ENCODE measurements at places on chromosomes 4 and X.

DNA sequence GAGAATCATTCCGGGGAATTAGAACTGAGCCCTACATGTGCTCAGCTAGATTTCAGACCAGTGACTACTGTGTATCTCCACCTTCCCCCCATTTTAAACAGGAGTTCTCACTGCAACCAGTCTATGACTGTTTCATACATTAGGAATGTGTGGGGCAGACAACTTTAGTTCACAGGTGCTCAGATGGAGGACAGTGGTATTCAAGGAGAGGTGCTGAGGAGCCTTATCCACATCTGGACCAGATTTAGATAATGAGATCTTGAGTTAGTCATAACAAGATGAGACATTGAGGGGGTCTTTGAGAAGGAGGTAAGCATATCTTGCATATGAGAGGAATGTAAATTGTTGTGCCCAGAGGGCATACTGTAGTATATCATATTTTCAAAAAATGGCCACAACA, 32.8 kb upstream of the RELL1 start:
- DNase-seq = no peak

DNA sequence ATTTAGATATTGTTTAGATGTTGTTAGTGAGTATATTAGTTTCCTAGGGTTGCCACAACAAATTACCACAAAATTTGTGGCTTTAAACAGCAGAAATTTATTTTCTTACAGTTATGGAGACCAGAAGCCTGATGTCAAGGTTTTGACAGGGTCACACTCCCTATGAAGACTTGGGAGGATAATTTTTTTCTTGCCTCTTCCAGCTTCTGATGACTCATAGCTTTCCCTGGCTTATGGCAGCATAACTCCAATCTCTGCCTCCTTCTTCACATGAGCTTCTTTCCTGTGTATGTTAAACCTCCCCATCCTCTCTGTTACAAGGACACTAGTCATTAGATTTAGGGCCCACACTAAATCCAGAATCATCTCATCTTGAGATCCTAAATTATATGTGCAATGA, 20.9 kb upstream of the RAB40A start:
- DNase-seq = no peak

DNA sequence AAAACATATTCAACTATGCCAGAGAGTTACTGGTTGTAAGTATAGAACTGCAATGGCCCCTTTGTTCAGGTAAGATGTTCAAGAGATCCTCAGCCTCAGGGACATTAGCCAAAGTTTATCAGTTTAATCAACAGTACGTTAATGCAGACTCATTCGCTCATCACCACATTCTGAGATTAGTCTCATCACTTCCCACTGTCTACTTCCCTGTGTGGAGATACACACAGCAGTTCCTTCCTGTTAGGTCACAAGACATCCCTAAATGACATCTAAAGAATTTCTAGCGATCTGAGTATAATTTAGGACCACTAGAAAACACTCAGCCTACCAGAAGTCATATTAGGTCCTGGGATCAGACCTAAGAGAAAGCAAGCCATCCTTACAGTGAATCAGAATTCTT, 10.4 kb downstream of the SLC10A7 start:
- no peak for DNase-seq

DNA sequence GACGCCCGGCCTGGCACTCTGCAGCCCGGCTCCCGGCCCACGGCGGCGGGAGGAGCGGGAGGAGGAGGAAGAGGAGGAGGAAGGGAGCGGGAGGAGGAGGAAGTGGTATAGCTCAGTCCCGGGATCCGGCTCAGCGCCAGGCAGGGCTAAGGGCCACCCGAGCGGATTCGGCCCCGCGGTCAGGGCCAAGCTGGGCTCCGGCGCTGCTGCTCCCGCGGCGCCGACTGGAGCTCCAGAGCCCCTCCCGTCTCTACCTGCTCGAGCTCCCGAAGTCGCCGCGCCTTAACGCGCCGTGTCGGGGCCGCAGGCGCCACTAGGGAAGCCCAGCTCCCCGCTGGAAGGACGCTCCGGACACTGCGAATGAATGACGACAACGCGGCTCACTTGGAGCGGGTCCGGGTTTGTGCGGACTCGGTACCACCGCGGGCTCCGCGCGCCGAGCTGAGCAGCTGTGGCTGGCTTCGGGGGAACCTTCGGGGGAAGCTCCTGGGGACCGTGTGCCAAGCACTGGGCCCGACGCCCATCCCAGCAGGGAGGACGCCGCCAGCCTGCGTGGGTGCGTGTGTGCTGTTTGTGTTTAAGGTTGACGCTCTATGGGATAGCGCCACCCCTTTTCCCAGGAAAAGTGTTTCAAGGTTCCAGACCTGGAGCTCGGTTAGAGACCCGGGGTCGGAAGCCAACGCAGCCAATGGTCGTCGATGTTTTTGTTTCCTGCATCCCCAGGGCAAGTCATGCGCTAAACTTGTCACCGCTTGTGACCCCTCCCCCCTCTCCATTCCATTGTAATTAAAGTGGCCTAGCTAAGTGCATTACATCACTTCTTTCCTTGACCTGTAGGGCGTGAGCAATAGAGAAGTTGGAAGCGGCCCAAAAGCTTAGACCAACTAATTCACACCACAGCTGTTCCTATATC, at the start of gene TBC1D9:
TBC1D9 (minus strand) TSS at position 67 of the 913 bp plus-strand sequence. CDS start 340 bp downstream, outside the sequence.
- no peak for DNase-seq

DNA sequence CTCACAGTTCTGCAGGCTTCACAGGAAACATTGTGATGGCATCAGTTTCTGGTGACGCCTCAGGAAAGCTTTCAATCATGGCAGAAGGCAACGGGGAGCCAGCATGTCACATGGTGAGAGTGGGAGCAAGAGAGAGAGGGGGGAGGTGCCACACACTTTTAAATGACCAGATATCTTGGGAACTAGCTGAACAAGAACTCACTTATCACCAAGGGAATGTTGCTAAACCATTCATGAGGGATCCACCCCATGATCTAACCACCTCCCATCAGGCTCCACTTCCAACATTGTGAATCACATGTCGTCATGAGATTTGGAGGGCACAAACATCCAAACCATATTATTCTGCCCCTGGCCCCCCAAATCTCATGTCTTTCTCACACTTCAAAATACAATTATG, 43.3 kb upstream of the GPR173 start:
- no peak for DNase-seq

All from stimulated activated CD8-positive, alpha-beta memory T cell treated with anti-CD3 and anti-CD28 coated beads, Interleukin-12 subunit alpha, Interleukin-12 subunit beta, amount 100 ng/mL, for 1 hour (primary cell).